ENCODE measurements at places on chromosomes 2 and 18.

DNA sequence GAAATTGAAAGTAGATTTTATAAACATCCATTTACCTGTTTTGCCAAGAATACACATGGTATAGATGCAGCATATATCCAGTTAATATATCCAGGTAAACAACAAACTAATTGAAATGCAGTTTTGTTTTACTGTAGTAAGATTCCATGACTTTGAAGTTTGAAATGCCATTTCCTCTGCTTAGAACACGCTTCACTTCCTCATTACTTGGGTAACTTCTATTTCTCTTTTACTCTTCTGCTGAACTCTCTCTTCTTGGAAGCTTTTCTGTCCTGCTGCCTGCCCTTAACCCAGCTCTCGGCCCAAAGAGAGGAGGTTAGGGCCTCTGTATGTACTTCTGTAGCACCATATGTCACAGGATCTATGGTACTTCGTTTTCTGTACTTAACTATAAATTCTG lies 14.1 kb upstream of the IL1RL2 start:
- DNase-seq, result no peak

DNA sequence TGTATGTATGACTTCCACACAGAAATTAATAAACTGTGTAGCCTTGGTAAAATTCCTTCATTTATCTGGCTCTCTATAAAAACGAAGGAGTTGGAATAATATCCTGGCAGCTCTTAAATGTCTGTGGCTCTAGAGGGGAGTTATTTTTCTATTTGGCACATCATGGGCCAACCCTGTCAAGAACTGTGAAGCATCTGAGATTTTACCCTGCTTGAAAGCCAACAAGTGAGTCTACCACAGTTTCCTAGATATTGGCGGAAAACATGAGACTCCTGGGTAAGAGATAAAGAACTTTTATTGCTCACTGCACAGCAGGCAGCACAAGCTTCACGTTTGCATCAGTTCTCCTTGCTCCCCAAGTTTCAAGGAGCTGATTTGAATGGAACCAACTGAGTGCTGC lies 346.7 kb upstream of the CYRIA start:
- no peak for DNase-seq

DNA sequence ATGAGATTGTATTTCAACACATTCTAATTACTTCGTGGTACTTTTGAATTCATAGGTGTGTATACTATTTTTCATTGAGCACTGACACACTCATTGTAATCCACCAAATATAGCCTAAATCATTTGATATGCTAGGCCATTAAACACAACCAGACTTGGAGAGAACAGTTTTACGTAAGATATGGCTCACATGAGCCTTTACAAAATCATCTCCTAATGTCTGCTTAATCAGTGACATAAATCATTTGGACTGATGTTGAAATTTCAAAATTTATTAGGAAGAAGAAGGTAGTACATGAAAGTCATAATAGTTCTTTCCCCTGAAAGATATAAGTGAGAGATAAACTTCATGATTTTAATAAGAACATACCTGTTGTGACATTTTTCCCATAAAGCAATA lies 550.2 kb upstream of the LINC00305 start:
- no peak for DNase-seq

GRCh38 chr2:189406586-189407233 lies 34.6 kb upstream of the WDR75 start:
- no peak for DNase-seq

GRCh38 chr2:213119061-213119809 lies 32.2 kb downstream of the IKZF2 start:
- no peak for DNase-seq

- no peak for DNase-seq
Observed at GRCh38 chr2:235191486-235191885, 239.7 kb downstream of the SH3BP4 start.

DNA sequence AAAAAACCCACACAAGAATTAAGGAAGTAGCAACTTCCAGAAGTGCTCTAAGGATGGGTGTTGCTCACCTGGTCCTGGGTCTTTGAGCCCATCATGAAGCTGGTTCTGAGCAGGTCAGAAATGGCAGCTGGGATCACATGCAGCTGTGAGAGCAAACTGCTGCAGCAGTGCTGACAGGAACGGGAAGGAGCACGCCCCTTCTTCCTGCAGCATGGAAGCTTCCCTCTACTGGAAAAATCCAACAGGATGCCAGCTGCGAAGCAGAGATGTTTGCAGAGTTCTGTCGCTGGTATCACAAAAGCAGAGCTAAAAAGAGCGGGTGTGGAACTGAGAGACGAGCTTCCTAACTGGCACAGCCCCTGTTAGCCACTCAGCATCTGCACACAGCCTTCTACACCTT lies 33.7 kb downstream of the EIF4E2 start:
- no peak for DNase-seq

GRCh38 chr2:221571025-221571550 lies 1.0 kb downstream of the EPHA4 start:
- DNase-seq, result no peak

GRCh38 chr2:24304631-24305030 lies 55.7 kb downstream of the ITSN2 start:
- DNase-seq, result no peak
